ENCODE measurements at places on chromosomes 3 and 15.

- DNase-seq = no peak
Observed at GRCh38 chr3:188780193-188781147, 391.3 kb upstream of the TPRG1 start.

DNA sequence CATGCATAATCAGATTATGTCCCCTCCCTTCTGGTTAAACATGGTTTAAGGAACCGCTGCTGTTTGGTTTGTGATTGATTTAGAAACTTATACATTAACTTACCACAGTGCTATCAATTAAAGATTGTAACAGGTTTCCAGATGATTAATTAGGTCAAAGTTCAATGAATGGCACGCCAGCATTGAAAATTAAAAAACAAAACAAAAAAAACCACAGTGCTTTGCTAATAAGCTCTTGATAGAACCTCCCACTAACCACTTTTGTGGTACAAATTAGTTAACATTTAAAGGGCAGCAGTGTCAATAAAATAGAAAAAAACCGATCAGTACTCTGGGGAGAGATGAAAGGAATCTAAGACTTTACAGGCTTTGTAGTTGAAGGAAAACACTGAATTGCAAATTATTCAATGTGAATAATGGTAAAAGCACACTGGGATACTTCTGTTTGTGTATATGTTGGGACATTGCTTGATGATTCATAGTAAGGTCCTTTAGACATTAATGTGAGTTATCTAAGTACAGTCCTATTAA lies 7.6 kb upstream of the C3orf38 start:
- no peak for DNase-seq

DNA sequence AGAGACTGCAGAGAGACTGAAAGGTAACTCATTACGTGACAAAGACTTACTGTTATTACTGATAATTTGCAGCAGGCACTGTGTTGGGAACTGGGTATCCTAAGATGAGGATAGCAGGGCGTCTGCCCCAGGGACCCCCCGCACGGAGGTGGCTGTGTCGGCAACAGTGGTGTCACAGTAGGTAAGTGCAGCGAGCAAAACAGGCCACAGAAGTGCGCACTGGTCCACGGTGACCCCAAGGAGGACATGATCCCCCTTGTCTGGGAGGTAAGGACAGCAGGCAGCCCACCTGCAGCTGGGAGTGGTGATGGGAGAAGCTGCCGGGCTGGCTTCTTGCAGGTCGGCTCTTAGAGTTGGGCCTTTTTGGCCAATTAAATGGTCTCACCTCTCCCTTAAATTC lies 82.9 kb downstream of the FAM43A start:
- DNase-seq = no peak

GRCh38 chr15:24752354-24752753 lies 76.8 kb downstream of the NPAP1 start:
- no peak for DNase-seq

- no peak for DNase-seq
Observed at GRCh38 chr3:182405759-182406158, 387.5 kb upstream of the ATP11B start.

DNA sequence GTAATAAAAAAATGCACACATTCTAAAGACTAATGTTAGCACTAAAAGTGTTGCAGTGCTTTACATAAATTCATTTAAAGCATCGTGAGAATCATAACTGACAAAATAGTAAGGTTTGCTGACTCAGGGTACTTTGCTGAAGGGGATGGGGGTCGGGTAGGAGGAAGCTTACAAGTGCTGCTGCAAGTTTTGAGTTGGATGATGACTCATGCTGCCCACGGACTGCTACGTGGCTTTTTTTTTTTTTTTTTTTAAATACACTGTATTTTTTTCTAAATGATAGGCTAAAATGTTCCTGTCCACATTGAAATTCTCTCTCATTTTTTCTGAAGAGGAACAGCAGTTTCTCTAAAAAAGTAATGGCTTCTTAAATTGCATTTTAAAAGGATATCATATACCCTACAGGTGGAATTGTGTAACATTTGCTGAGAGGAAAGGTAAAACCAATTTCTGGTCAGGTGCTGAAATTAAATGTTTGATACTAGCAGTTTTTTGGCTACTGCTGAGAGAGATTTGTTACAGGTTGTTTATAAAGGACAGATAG lies 2.2 kb downstream of the MAPK6 start:
- peak; percentile 35 for DNase-seq

- no peak for DNase-seq
Observed at GRCh38 chr3:193564012-193564411, 9.3 kb upstream of the ATP13A4 start.

DNA sequence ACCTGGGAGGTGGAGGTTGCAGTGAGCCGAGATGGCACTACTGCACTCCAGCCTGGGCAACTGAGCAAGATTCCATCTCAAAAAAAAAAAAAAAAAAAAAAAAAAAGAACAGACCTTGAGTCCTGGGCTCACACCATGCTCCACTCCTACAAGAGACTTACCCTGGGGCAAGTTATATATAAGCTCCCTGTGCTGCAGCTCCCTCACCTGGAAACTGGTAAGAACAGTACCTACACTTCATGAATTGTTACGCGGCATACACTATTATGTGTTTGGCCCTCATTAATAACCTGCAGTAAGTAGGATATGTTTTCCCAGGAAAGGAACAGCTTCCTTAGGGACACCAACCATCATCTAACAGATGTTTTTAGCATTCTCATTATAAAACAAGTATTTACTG lies 119.6 kb downstream of the FMN1 start:
- DNase-seq = no peak

DNA sequence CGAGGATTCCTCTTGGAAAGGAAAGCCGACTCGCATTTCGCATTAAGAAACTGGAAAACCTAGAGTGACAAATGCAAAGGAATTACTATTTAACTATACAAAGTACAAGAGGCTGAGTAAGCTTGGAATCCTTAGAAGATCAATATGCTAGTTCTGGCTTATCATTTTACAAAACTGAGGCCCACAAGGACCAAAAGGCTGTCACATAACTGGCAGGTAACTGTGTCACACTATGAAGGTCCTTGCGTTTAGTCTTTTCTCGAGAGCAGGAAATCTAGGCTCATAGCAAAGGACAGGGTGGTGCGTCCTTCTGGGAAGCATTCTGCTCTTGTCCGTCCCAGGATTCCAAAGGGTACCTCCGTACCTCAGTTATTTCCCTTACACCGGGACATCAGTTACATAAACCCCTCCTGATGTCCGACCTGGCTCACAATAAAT lies 629 bp downstream of the RPL24 start:
- DNase-seq = no peak

DNA sequence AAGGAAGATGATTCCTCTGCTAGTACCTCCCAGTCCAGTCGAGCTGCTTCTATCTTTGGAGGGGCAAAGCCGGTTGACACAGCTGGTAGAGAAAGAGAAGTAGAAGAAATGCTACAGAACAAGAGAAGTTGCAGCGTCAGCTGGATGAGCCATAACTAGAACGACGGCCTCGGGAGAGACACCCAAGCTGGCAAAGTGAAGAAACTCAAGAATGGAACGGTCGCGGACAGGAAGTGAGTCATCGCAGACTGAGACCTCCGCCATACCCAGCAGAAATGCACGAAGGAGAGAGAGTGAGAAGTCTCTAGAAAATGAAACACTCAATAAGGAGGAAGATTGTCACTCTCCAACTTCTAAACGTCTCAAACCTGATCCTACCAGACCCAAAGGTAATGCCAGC lies 19.0 kb upstream of the PARP14 start:
- no peak for DNase-seq

- no peak for DNase-seq
Observed at GRCh38 chr15:52710708-52711389, 31.7 kb upstream of the ATOSA start.

- DNase-seq = no peak
Observed at GRCh38 chr3:123788710-123789109, 95.4 kb downstream of the MYLK start.

- DNase-seq = no peak
Observed at GRCh38 chr15:66107070-66107469, 146.5 kb downstream of the MEGF11 start.

GRCh38 chr3:122898298-122898697 lies 103.4 kb downstream of the SLC49A4 start:
- DNase-seq = no peak

DNA sequence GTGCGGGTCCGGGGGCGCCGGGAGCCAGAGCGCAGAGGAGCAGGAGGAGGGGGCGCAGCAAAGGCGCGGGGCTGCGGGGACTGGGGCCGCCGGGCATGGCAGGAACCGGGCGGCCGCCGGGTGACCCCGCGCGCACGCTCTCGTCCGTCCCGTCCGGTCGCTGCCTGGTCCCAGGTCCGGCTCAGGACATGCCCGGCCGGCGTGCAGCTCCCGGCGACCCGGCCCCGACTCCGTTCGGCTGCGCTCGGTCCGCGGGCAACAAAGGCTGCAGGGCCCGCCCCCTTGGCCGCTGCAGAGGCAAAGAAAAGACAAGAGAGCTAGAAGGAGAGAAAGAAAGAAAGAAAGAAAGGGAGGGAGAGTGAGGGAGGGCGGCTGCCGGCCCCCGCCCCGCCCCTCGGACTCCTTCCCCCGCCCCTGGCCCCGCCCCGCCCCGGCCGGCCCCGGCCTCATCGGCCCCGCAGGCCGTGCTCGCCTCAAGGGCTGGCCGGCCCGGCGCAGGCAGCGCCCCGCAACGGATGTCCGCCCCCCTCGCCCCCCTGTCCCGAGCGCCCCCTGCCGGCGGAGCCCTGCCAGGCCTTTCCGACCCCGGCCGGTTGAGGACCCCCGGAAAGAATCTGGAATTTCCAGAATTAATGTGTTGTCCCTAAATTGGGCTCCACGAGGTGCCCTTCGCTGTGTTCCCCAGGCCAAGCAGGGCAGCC lies at the start of gene ADAMTS7:
ADAMTS7 (minus strand) TSS at position 341 of the 701 bp plus-strand sequence; CDS start at position 97, 244 bp downstream.
- DNase-seq = no peak

GRCh38 chr3:108511055-108511454 lies 659 bp upstream of the MYH15 start:
- DNase-seq = no peak

DNA sequence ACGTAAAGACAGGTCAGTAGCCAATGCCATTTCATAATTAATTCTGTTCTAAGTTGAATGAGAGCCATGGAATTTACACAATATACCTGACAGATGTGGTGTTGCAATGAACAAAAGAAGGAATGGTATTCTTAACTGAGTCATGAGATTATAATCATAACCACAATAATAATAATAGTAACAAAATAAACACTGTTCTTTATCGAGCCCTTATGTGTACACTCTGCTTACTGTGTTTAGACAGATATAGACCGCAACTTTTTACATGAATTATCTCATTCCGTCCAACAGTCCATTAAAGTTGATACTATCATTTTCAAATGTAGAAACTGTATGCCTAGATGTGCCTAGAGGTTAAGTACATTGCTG lies 28.2 kb upstream of the SCAANT1 start:
- no peak for DNase-seq

DNA sequence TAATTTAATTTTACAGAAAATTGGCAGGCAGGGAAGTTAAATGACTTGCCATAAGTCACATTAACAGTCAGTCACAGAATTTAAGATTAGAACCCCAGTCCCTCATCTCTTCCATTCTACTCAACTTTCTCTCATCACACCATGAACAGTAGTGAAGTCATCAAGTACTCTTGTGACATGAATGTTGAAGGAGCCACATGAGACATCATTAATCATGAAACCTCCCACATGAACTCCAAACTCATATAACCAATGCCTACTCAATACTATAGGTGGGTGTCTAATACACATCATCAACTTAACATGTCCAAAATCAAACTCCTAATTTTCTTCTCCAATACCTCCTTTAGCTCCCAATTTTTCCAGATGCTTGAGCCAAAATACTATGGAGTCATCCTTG lies 19.5 kb downstream of the PHC3 start:
- DNase-seq = no peak

DNA sequence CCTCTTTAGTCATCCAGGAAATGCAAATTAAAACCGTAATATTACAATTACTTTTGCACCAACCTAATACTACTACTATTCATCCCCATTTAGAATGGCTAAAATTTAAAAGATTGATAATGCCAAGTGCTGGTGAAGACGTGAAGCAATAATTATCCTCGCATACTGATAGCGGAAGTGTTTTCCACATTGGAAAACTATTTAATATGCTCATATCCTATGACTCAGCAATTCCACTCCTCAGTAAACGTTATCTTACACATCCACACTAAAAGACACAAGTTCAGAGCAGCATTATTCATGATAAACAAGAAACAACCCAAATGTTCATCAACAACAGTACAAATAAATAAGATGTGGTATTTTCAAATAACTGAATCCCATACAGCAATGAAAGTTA lies 70.6 kb downstream of the VPS13C start:
- no peak for DNase-seq

GRCh38 chr15:68298882-68299381 lies 21.4 kb downstream of the FEM1B start:
- DNase-seq = no peak

DNA sequence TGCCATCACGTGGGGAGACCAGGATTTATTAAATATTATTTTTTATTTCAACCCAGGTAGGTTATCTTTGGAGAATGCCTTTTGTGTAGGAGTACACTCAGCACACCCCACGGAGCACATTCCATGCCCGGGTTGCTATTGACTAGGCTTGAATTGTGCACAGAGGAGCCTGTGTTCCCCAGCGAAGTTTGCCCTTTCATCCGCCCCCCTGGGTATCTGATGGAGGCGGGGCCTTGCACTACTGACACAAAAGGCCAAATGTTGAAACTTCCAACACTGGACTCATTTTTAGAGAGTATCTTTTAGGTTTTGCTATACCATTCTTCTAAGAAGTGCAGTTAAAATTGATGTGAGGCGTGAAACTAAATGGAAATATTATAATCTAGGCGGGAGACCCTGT lies 39.3 kb upstream of the PPP4R2 start:
- DNase-seq = no peak

- no peak for DNase-seq
Observed at GRCh38 chr3:105613120-105613519, 246.4 kb downstream of the ALCAM start.

DNA sequence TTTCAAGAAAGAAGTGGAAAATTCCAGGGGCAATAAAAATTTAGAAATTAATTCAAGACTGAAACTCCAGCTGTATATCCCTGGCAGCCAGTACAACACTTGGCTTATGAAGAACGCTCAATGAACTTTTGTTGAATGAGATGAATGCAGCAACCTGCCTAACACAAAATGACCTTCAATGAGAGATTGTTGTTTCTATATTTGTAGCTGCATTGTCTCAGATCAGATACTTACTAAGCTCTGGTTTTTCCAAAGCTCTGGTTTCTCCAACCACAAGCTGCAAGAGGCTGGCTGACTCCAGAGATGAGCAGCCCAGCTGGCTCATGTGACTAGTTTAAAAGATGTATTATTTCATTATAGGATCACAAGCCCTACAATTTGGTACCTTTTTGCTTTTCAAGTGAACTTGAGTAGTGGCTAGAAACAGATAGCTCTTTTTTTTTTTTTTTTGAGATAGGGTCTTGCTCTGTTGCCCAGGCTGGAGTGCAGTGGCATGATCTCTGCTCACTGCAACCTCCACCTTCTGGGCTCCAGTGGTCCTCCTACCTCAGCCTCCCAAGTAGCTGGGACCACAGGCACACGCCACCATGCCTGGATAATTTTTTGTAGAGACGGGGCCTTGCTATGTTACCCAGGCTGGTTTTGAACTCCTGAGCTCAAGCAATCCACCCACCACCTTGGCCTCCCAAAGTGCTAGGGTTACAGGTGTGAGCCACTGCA lies 57.4 kb downstream of the UMPS start:
- no peak for DNase-seq

GRCh38 chr3:187360596-187360995 lies 7.6 kb upstream of the RTP4 start:
- DNase-seq = no peak

GRCh38 chr15:40358471-40359353 lies 693 bp downstream of the DISP2 start:
- DNase-seq = no peak

All from thoracic aorta (tissue), 2 donors.